ENCODE measurements at places on chromosomes 13 and 19.
A peak's percentile ranks its signal among the peaks of the same experiment; 100 is the strongest.

DNA sequence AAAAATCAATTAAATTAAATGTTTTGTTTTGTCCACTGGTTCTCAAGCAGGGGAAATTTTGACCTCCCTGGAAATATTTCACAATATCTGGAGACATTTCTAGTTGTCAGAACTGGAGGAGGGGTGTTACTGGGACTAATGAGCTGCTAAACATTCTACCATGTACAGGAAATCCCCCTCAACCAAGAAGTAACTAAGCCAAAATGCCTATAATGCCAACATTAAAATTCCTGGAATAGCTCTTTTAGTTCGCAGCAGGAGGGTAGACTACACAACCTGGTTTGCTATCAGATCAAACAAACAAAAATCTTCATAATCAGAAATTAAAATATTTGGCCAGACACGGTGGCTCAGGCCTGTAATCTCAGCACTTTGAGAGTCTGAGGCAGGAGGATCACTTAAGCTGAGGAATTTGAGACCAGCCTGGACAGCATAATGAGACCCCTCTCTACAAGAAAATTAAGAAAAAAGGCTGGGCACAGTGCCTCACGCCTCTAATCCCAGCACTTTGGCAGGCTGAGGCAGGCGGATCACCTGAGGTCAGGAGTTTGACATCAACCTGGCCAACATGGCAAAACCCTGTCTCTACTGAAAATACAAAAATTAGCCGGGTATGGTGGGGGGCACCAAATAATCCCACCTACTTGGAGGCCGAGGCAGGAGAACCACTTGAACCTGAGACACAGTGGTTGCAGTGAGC is 13.7 kb upstream of the SMARCA4 start:
- no peak for DNase-seq

GRCh38 chr13:41590643-41591042 is 133.3 kb downstream of the RGCC start:
- DNase-seq, result no peak

DNA sequence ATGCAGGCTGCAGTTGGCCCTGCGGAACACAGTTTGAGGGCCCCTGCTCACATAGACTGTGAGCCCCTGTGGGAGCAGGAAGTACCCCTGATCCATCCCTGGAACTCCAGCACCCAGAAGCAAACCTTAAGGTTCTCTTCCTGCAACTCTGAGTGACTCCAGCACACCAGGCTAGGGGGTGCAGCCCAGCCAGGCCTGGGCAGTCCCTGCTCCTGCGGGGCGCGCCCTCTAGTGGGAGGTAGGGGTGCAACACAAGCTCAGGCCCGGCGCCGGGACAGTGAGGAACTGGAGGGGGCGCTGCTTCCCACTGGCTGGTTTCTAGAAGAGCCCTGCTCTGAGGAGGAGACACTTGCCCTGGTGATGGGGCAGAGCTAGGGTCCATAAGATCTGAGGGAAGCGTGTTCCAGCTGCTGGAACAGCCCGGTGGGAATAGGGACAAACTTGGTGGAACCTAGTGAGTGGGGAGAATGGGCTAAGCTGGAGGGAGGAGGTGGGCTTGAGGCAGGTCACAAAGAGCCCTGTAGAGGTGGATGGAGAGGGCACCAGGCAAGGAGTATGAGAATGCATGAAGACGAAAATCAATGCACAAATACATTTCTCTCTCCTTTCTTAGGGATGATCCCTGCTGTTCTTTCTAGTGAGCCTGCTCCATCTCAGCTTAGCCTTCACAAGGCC is 5.0 kb downstream of the ZSCAN5A start:
- no peak for DNase-seq

DNA sequence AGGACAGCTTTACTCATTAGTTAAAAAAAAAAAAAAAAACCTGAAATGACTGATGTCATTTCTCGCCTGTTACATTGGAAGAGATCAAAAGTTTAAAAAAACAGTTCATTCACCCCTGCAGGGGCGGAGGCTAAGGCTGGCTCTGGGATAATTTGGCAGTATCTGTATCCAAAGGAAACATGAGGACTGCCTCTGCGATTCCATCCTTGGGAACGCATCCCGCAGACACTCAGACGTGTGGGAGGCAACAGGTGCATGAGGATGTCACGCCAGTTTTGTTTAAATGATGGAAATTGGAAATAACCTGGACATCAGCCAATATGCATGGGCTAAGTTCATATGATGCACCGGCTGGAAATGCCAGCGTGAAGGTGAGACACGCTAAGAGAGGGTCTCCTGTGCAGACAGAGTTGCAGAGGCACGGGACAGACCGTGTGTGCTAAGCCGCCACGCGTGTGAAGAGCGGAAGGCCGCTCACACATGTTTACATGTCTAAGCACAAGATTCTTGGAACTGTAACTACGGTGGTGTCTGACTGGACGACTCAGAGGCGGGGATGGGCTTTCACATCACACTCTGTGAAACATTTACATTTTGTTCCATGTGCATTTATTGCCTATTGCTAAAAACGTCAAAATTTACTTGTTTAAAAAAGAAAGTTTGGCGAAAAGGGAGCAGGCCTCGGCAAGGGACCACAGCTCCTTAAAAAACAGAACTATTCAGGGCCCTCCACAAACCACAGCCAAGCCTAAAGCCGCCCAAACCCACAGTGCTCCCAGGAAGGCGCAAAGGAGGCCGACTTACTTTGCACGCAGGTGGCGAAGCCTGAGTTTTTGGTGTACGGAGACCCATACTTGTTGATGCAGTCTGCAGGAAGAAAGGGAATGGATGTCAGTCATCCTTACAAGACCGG is 17.9 kb downstream of the GAS6 start:
- DNase-seq, result no peak

DNA sequence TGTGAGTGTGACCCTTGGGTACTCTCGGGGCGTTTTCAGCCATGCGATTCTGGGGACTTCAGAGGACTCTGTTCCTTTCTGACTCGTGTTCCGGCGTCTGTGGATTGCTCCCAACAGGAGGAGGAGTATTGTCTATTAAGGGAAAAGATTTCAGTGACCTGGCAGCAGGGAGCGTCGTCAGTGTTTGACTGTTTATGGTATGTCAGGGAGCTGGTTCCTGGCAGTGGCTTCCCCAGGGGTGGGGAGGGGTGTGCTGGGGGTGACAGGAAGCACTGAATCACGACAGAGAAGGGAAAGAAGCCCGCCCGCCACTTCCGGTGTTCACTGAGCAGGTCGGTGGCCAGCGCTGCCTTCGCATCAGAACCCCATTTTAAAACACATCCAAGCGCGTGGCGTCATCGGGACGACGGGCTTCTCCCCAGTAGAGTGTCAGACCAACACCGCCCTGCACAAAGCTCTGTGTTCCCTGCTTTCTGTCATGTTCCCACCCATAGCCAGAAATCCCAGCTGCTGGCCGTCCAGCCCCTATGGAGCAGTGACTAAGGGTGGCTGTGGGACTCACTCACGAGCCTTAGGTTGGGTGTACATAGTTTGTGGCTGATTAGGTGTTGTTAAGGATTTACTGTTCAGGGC is 33.8 kb downstream of the COL4A2 start:
- peak; percentile 10 for DNase-seq

- DNase-seq, result no peak
These were observed 2.5 kb downstream of the PDE4A start for GRCh38 chr19:10422846-10423245.

- DNase-seq, result no peak
These were observed 425.1 kb downstream of the EFNB2 start for GRCh38 chr13:106110241-106110855.

- no peak for DNase-seq
These were observed 112.5 kb downstream of the MYO16 start for GRCh38 chr13:108741930-108742329.

GRCh38 chr13:106486287-106486686 is 49.2 kb downstream of the EFNB2 start:
- DNase-seq, result no peak

GRCh38 chr13:110055089-110055488 is 251.9 kb downstream of the COL4A1 start:
- DNase-seq, result no peak

DNA sequence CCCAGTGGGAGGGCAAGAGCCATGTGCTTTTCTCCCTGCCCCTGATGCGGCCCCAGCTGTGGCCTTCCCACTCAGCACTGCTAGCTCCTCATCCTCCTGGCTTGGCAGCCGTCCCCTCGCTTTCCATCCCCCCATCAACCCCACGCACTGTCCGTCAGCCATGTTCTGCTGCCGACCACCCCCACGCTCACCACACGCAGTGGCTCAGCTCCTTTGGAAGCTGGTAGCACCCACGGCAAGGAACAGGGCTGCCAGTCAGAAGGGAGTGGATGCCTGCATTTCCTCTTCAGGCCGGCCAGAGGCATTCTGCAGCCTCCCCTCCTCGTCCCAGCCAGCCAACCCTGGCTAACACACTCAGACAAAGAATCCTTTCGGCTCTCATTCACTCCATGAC is 6.3 kb downstream of the CALM3 start:
- no peak for DNase-seq

GRCh38 chr13:97256343-97256783 is 34.2 kb downstream of the MBNL2 start:
- DNase-seq, result no peak

DNA sequence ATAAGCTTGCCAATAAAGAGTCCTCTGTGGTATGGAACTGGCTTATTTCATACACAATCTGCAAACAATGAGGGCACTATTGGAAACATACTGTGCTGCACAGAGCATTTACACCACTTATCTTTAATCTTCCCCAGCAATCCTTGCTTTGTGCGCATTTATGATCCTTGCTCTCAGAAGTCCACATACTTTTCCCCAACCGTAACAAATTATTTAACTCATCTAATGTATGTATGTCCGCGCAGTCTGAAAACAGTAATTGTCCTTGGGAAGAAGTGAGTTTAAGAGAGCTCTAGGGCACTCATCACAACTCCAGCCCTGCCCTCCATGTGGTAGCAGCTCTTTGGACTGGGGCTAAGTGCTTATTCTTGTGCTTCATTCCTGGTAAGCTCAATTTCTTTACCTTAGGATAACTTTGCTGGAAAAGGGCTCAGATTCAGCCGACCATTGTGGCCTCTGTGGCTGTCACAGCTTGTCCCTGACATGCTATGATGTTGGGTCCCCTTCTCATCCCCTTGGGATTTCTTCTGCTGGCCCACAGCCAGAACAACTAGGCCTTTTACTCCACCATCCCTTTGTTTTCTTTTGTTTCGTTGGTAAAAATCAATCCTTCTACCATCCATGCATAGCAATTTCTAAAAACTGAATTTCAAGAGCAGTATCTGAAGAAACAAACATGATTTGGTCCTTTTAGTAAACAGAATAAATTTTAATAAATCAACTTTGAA is 152.7 kb downstream of the TNFRSF19 start:
- DNase-seq, result no peak

DNA sequence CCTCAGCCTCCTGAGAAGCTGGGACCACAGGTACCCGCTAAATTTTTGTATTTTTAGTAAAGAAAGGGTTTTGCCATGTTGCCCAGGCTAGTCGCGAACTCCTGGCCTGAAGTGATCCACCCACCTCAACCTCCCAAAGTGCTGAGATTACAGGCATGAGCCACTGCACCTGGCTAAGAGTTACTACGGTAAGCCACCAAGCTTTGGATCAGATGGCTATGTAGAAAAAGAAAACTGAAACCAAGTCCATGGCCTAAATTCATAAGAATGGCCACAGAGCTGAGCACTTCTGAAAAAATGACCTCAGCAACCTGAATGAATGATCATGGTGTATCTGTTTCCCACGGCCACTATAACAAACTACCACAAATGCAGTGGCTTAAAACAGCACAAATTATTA is 9.4 kb downstream of the OPA3 start:
- no peak for DNase-seq

DNA sequence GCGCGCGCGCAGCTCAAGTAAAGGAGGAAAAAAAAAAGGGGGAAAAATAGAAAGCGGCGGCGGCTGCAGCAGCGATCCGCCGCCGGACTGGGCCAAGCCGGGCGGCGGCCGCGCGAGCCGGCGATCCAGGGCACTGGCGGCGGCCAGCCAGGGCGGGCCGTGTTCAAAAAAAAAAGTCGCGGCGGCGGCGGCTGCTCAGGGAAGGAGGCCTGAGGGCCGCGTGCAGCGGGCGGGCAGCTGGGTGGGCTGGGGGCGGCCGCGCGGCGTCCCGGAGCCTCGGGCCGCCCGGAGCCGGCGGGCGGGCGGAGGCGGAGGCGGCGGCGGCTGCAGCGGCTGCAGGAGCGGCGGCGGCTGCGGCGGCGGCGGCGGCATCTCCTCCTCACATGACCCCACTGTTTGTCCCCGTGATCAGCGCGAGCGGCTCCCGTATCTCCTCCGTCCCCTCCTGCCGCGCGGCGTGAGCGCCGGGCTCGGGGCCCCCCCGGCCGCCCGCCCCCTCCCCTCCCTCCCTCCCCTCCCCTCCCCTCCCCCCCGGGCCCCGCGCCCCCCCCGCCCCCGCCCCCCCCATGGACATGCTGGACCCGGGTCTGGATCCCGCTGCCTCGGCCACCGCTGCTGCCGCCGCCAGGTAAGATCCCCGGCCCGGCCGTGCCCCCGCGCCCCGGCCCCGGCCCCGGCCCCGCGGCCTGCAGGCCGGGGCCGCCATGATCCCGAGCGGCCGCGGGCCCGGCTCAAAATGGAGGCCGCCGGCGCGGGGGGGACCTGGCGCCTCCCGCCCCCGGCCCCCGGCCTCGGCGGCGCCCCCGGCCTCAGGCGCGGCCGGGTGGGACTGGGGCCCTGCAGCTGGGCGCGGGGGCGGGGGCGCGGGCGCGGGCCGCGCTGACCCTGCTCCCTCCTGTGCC is at the start of gene USF2:
USF2 (plus strand) TSS at position 427 of the 902 bp plus-strand sequence; CDS start at position 567, 140 bp downstream.
- peak; percentile 30 for DNase-seq

DNA sequence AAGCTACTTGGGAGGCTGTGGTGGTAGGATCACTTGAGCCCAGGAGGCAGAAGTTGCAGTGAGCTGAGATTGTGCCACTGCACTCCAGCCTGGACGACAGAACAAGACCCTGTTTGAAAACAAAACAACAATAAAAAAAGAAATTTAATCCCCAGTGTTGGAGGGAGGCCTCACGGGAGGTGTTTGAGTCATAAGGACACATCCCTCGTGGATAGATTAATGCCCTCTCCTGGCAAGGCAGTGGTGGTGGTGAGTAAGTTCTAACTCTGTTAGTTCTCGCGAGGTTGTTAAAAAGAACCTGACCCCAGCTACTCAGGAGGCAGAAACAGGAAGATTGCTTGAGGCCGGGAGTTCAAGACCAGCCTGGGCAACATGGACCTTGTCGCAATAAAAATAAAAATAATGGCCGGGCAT is 27.6 kb upstream of the SIN3B start:
- no peak for DNase-seq

DNA sequence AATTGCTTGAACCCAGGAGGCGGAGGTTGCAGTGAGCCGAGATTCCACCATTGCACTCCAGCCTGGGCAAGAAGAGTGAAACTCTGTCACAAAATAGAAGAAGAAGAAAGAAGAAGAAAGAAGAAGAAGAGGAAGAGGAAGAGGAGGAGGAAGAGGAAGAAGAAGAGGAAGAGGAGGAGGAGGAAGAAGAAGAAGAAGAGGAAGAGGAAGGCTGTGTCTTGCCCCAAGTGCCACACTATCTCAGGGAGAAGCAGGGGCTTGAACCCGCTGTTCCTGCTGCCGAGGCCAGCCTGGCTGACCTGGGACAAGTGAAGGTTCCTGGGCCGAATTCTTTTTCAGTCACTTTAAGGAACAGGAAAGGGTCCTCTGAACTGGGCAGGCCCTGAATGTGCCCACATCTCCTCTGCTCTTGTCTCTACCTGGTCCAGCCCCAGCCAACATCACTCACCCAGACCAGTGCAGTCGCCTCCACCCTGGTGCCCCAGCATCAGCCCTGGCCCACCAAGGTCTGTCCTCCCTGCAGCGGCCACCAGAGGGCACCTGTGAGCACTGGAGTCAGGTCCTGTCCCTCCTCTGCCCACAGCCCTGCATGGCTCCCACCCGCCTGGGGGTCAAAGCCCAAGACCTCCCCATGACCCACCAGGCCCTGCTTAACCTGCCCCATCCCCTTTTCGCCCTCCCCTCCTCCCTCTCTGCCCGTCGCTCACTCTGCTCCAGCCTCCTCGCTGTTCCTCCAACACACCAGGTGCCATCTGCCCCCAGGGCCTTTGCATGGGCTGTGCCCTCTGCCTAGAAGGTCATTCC is 20.0 kb downstream of the TICAM1 start:
- peak; percentile 69 for DNase-seq

Measured in stimulated activated CD4-positive, alpha-beta T cell treated with anti-CD3 and anti-CD28 coated beads, Interleukin-1b, Interleukin-23, amount 100 ng/mL, for 1 hour (primary cell).